Testis (tissue), 5 donors: ENCODE measurements at places on chromosomes 5 and 9. TPM values are rescaled to one million over a fixed set of nuclear protein-coding genes. Genes with fewer than 3 reads are reported as not detected.

KCTD16 gene
- 1.4 TPM for total RNA-seq

C9orf153 gene
- 5.0 TPM for total RNA-seq

SLC27A6 gene
- 6.1 TPM for total RNA-seq

CCDC180 gene
- 52.3 TPM for total RNA-seq

SOX30 gene
- 83.9 TPM for total RNA-seq

RELL2 gene
- total RNA-seq = 17.0 TPM

ZBTB26 gene
- 23.1 TPM for total RNA-seq

UQCRQ gene
- total RNA-seq = 154 TPM

MGAT1 gene
- 95.8 TPM for total RNA-seq

ALDH1A1 gene
- total RNA-seq = 474 TPM

ADRA1B gene
- 0.93 TPM for total RNA-seq

CRHBP gene
- 3.3 TPM for total RNA-seq

SCGB3A2 gene
- not detected for total RNA-seq

ANKRD34B gene
- total RNA-seq = 0.12 TPM

LCN12 gene
- 27.8 TPM for total RNA-seq

FKBP15 gene
- total RNA-seq = 23.5 TPM

ESM1 gene
- 0.50 TPM for total RNA-seq

FGD3 gene
- 14.3 TPM for total RNA-seq

SHISAL2B gene
- 0.74 TPM for total RNA-seq

AMACR gene
- total RNA-seq = 12.6 TPM

FCN2 gene
- 0.43 TPM for total RNA-seq

DND1 gene
- total RNA-seq = 47.2 TPM

MRRF gene
- 54.1 TPM for total RNA-seq

ADAMTS6 gene
- 25.5 TPM for total RNA-seq

SPINK6 gene
- not detected for total RNA-seq

FST gene
- total RNA-seq = 8.0 TPM

RNF183 gene
- 1.9 TPM for total RNA-seq

KIF4B gene
- total RNA-seq = 6.6 TPM
